SIG-M5 (cell line): ENCODE measurements at places on chromosomes 7 and 10.

DNA sequence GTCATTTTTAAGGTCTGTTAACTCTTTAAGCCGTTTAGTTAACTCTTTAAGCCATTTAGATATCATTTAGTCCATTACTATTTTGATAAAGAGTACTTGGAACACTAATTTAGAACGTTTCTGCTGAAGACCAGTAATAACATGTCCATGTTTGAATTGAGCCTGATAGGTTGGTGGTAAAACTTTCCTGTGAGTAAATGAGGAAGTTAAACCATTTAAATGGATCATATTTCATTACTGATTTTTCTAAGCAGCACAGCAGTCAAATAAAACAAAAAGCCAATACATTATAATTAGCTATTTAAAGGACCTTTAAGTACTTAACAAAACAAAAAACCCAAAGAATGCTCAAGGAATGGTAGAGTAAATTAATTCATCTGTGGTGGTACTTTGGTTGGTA is 29.4 kb downstream of the PHTF2 start:
- no peak for DNase-seq

GRCh38 chr7:39909526-39909925 is 40.5 kb upstream of the CDK13 start:
- DNase-seq, result no peak

GRCh38 chr10:91587710-91588638 is 44.9 kb downstream of the PPP1R3C start:
- DNase-seq, result no peak

GRCh38 chr10:110504111-110504735 is 6.5 kb downstream of the DUSP5 start:
- DNase-seq, result no peak

GRCh38 chr10:102243309-102243708 is 2.0 kb upstream of the PITX3 start:
- DNase-seq, result no peak

DNA sequence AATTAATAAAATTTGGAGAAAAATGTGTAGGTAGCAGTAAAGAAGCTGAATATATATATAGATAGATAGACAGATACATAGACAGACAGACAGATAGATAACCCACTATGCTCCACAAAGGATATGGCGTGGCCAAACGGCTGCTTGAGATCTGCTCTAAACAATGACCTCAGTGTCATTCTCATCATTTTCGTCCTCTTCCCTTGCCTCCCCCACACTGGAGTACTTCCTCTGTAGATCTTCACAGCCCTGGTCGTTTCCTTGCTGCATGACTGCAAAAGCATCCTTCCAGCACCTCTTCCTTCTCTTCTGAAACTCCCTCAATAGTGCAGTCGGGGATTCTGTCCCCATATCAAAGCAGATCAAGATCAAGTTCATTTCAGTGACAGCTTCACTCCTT is 35.6 kb upstream of the ATP6V0A4 start:
- no peak for DNase-seq

GRCh38 chr7:35037526-35038341 is 449 bp upstream of the DPY19L1 start:
- peak; percentile 29 for DNase-seq

DNA sequence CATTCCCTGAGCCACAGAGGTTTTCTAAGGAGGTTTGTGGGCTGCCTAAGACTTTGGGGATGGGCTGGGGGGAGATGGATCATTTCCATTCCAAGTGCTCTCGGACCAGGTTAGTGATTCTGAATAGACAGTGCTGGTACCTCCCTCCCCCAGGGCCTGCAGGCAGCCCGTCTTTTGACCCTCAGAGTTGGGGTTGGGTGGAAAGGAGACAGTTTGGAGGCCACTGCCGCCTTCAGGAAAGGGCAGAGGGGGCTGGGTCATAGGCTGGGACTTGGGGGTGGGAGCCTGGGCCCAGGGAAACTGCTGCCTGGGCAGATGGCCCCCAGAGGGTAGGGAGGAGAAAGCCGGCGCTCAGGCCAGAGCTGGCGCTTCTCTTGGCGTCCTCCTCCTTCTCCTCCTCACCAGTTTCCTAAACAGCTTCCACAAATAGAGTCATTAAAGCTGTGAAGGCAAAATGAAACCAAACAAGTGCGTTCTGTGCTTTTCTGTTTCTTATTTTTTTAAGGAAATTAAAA is 4.4 kb downstream of the UNC5B start:
- no peak for DNase-seq

DNA sequence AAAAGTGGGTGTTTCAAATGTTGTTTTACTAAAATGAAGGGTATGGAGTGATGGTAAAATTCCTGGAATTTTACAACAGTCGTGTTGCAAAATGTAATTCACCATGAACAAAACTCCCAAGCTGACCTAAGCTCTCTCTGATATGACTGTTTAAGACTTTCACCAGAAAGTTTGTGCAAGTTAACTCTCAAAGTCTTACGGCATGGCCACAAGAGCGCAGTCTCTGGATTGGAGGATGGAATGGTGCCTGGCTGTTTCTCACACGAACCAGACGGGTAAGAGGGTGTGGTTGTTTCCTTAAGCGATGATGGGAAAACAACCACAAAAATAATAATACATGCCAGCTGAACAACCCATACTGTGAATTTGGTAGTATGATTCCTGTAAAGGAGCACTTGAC is 662.5 kb downstream of the KCNMA1 start:
- no peak for DNase-seq

DNA sequence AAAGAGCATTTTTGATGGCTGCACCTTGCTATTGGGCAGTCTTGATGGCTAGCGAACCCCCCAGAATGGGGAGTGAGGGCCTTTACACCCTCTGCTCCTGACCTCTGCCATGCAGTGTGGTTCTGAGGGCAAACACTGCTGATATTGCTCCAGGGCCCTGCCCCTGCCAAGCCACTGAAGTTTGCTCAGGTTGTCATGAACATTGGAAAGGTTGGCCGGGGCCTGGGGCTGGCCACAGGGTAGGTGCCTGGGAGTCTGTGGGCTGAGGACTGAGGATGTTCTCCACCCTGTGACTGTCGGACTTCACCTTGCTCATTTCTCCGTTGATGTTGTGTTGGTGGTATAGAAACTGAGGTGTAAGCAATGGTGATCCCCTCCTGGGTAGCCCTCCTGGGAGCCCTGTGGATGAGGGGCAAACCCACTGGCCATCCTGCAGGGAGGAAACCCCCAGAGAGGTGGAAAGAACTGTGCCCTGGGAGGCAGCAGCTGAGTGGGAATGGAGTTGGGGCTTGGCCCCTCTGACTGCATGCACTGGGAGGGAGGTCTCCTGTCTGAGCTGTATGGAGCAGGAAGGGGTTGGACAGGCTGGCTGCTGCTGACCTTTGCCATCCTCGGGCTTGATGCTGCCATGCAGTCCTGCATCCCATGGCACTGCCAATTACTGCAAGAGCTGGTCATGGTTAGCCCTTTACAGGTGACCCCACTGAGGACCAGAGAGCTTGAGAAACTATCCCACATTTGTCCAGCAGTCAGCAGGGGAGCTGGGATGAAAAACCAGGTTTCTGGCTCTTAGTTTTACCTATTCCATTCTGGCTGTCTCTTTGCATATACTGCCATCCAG is 77.1 kb downstream of the SH2D4B start:
- DNase-seq, result no peak

DNA sequence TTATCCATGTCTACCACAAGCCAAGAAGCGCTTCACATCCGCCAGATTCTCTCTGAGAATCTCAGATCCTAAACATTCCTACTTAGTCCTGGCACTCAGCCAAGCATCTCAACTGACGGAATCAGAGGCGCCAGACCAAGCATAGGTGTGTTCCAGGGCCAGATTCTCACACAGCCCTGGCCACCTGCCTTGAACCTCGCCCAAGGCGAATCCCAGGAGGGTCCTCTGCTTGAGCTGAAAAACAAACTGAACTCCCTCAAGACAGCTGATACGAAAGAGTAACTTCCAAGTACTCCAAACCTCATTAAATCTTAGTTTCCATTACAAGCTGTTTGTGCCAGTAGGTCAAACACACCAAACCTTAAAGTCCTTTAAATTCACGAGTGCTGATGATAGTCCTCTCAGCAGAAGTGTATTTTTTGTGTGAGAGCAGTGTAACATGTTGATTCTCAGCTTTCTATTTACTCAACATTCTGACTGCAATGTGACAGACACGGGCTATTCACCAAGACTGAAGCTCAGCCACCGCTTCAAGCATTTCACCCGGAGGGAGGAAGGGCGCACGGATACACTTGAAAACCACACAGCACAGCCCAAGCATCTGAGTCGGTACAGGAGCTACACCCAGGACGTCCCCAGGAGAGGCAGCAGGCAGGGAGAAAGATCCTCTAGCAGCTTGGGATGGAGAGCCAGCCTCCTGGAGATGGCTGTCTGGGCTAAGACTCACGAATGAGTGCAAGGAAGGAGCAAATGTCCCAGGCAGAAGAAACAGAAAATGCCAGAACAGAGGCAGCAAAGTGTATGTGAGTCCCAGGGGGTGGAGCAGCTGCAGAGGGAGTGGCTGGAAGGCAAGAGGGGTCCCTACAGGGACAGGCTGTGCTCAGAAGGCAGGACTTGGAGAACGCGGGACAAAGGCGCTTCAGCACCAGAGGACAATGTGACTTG is 6.0 kb downstream of the PARD3 start:
- DNase-seq, result no peak

DNA sequence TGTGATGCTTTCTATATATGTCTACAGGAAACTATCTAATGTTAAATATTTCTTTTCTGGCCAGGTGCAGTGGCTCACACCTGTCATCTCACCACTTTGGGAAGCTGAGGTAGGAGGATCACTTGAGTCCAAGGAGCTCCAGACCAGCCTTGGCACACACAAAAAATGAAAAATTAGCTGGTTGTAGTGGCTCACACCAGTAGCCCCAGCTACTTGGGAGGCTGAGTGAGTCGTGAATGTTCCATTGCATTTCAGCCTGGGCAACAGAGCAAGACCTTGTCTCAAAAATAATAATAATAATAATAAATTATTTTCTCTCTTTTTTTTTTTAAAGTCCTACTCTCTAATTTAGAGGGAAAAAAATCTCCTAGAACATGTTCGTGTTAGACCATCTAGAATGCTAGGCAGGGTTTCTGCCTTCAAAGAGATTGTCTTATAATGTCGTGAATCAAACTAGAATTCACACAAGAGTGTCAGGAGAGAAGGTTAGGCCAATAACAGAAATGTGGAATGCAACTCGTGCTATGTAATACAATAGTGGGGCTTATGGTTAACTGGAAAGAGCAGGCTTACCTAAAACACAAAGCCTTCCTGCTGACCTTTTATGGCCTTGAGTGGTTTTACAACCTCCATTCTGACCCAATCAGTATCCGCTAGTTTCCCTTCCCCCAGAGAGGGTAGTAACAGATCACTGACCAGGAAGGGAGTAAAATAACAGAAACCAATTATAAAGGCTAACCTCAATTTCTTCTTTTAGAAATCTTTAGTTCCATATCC is 46.3 kb downstream of the MYOF start:
- DNase-seq, result no peak

DNA sequence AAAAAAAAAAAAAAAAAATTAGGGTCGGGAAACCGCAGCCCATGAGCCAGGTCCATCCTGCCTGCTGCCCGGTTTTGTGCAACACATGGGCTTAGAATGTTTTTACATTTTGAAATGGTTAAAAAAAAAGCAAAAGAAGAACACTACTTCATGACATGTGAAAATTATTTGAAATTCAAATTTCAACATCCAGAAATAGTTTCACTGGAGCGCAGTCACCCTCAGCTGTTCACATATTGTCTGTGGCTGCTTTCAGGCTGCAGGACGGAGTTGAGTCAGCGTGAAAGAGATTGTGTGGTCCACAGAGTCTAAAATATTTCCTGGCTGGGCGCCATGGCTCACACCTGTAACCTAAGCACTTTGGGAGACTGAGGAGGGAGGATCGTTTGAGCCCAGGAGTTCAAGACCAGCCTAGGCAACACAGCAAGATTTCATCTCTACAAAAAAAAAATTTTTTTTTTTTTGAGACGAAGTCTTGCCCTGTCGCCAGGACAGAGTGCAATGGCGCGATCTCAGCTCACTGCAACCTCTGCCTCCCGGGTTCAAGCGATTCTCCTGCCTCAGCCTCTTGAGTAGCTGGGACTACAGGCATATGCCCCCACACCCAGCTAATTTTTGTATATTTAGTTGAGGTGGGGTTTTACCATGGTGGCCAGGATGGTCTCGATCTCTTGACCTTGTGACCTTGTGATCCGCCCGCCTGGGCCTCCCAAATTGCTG is 63.9 kb upstream of the ECHDC3 start:
- DNase-seq, result no peak

DNA sequence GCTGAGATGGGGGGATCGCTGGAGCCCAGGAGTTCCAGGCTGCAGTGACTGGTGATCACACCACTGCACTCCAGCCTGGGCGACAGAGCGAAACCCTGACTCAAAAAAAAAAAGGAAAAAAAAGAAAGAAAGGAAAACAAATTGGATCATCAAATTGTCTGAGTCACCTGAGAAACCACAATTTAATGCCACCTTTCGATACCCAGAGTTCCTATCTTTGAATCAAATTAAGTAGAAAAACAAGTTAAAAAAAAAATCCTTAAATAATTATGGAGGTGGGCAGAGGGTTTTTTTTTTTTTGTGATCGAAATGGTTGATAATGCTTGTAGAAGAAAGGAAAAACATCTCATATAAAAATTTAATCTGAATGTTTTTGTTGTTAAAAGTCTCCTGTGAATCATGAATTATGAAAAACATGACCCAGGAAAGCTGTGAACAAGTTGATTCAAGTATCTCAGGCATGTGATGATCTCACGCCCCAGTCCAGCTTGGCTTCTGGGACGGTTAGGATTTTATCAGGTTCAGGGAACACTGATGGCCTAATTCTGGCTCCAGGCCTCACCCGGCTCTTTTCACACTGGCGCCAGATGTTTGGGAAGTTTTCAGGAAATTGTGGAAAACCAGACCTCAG is 25.3 kb upstream of the CUX1 start:
- no peak for DNase-seq

DNA sequence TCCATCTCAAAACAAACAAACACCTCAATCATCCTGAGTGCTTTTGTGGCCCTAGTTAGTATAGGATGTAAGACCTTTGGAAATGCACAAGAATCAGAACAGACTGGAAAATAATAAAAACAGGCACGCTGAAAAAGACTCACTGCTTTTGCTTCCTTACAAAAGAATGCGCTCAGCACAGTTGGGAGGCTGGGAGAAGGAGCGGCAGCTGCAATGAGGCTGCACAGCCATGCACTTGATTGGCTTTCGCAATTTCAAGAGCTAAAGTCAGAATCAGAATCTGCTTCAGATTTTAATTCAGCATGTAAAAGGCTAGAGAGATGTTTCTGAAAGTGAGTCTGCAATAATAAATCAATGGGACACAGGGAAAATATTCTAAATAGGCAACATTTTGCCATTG is 97.2 kb downstream of the FRMD4A start:
- no peak for DNase-seq

DNA sequence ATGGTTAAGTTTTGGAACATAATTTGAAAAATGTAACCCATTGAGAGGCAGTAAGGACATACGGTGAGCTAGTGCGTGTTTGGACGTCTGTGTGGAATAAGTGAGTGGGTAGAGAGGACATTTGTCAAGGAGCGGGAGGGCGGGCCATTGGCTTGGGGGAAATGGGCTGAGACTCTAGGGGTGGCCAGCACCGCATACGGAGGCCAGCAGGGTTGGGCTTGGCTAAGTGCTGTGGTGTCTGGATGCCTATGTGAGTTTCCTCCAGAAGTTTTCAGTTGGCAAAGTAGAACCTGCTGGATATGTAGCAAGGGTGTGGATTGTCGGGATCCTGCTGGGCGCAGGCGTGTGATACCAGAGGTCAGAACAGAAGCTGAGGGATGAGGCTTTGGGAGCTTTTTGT is 103.0 kb downstream of the TCF7L2 start:
- DNase-seq, result no peak
